T-helper 1 cell (primary cell): ENCODE measurements at places on chromosomes 16 and 17.

- DNase-seq = no peak
Measured at GRCh38 chr17:65634533-65634932, 73.1 kb upstream of the AXIN2 start.

DNA sequence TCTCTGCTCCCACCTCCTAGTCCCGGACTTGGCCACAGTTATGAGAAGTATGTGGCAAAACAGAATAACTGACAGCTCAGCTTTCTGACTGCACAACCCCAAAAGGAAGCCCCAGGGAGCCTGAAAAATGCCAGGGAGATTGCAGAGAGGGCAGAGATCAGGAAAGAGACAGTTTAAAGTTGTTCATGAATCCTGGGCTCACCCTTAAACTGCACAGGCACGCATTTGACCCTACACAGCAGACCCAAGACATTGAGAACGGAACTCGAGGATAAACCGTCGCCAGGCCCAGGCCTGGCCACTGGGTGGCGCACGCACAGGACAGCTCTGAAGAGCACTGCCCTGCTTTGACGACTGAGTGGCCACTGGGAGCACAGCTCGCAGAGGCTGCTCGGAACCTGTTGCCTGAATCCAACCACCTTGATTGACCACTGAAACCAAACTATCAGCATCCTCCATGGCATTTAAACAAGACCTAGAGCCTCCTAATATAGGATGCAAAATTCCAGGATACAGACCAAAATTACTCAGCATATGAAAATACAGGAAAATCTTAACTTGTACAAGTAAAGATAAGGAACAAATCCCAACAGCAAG, 114.0 kb downstream of the C16orf95 start:
- DNase-seq = peak; percentile 68

DNA sequence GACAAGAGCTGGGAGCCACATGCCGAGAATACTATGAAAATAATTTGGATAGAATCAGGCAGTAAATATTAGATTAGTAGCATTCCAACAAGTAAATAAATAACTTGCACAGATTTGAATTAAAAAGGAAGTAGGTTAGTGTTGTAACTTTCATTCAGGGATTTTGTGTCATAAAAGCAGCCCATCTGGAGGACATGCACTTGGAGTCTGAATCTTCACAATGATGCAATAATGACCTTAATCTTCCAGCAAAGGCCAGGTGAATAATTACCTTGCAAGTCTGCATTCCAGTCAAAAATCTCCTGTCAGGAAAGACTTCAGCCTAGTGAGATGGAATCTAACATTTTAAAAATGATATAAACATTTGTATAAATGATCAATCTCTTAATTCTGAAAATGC, 518.1 kb downstream of the KCNJ2 start:
- no peak for DNase-seq

DNA sequence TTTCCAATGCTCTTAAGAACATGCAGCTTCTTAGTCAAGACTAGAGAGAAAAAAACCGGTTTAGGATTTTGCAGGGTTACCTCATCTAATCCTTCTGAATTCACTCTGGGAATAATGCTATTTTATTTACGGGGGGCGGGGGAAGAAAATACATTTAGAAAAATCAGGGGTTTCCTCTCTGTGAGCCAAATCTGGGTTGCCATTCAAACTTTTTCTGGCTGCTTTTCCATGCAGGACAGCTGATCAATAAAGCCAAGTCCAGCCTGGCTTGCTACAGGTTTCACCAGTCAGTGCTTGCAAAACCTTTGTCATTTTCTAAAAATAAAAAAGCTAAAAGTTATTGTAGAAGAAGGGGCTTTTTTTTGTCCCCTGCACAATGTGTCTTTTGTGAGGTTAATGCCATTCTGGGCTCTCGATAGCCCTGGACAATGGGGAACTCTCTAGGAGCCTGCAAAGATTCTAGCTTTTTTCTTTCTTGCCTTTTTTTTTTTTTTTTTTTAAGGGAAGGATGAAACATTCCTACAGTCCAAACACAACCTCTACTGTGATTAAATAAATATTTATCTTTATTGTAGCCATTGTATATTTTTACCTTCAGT, 13.1 kb upstream of the ZFHX3 start:
- no peak for DNase-seq

GRCh38 chr16:84780544-84781376, 39.0 kb upstream of the CRISPLD2 start:
- no peak for DNase-seq

- no peak for DNase-seq
Measured at GRCh38 chr17:70067134-70067533, 7.9 kb upstream of the KCNJ16 start.

DNA sequence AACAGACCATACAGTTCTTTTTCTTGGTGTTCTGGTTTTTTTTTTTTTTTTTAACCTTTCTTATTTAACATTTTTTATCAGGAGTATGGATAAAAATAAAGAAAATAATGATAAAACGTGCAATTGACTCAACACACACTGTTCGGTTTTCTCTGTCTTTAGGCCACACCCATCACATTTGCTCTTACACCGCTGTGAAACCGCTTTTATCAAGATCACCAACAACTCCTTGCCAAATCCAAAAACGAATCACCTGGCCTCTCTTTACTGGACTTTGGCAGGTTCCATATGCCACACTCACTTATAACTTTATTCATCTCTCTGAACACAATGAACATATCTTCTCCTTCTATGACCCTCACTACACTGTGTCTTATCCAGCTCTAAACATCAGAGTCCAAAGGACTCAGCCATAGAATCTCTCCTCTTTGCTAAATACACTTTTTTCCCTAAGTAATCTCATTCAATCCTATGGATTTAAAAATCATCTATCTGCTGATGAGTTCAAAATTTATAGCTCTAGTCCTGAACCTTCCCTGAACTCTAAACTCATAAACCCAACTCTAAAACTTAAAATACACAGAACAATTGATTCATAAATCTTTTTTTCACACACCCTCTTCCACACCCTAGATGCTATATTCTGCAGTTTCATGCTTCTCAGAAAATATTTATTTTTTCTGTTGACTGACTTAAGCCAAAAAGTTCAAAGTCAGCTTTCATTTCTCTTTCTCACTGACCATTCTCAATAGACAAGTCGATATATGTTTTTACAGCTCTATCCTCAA, 800.6 kb upstream of the SOX9 start:
- no peak for DNase-seq

DNA sequence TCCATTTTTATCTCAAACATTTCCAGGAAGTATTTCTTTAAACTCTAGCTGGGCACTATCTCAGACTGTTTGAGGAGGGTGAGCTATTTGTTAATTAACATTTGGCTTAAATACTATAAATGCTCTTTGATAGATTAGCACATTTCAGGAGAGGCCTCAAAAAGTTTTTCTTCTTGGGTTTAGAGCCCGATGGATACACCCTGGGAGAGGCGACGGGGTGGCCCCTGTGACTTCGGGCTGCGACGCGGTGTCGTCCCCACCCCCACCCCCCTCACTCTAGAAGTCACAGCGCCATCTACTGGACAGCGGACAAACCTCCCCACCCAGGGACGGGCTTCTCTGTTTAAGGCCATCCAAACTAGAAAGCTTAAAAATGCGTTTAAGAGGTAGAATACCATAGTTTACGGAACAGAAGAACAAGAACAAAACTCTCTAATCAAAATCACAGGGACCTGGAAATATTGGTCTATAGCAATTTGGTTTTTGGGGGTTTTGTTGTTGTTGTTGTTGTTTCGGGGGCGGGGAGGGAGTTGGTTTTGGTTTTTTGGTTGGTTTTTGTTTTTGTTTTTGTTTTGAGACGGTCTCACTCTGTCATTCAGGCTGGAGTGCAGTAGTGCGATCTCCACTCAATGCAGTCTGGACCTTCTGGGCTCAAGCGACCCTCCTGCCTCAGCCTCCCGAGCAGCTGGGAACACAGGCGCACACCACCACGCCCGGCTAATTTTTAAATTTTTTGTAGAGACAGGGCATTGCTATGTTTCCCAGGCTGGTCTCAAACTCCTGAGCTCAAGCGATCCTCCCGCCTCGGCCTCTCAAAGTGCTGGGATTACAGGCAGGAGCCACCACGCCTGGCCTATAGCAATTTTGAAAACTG, 254.4 kb downstream of the C16orf95 start:
- peak; percentile 19 for DNase-seq

- no peak for DNase-seq
Measured at GRCh38 chr17:77498091-77498741, 357.4 kb downstream of the SEC14L1 start.

DNA sequence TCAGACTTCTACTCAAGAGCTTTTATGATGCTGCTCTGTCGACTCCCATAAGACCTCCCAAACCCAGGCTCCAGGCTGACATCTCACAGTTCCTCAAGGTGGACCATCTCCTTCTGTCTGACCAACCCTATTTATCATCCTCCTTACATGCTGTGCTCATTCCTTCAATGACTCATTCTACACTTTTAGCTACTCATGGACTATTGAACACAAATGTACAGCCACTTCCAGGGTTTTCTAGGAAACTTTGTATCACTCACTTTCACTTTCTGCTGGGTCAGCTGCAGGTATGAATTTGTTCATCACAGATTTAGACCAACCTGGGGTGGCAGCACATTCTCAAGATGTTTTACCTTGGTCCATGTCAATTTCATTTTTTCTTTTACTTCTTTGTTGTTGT, 162.4 kb upstream of the FAM20A start:
- no peak for DNase-seq

- no peak for DNase-seq
Measured at GRCh38 chr17:73410586-73411312, 98.9 kb upstream of the CDC42EP4 start.

GRCh38 chr16:31071861-31072260, 2.2 kb downstream of the ZNF668 start:
- no peak for DNase-seq

DNA sequence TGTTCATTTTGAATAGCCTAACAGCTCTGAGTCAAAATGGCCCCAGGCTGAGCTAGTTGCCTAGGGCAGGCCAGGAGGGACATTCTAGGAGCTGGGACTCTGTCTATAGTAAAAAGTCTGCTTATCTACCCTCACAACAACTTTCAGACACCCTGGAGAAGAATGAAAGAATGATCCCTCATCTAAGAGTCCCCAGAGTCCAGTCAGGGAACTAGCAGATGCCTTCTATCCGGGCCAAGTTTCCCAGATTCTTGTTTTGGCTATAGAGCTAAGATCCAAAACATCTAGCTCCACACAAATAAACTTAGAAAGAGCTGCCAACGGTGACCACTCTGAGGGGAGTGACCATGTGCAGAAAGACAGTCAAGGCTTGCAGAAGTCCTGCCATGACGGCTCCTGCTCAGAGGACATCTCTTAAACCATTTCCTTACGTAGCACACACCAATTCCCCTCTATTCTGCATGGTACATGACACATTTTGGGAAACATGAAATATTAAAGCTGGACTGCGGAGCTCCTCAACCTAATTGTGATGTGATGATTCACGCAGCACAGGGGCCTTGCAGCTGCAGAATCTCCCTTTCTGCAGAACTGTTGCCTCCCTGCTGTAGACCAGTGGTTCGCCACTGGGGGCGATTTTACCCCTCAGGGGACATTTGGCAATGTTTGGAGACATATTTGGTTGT, 24.2 kb downstream of the FAM20A start:
- no peak for DNase-seq

DNA sequence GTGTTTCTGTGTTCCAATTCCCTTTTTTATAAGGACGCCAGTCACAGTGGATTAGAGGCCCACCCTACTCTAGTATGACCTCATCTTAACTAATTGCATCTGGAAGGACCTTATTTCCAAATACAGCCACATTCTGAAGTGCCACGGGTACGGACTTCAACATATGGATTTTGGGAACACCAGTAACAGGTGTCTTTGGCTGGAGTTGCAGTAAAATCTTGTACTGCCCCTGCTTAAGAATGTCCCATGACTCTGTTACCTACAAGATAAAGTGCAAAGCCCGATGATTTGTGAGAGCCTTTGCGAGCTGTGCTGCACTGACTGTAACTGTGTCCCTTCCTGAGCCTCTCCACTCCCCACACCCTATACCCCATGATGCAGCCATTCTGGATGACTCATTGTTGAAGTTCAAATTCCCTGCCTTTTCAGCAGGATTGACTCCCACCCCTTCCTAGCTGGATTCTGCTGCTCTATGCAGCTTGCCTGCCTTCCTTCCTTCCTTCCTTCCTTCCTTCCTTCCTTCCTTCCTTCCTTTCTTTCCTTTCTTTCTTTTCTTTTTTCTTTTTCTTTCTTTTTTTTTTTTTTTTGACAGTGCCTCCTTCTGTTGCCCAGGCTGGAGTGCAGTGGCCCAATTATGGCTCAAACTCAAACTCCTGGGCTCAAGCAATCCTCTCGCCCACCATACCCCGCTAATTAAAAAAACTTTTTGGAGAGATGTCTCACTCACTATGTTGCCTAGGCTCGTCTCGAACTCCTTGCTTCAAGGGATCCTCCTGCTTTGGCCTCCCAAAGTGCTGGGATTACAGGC, 2.1 kb downstream of the HCRT start:
- DNase-seq = no peak

- DNase-seq = no peak
Measured at GRCh38 chr17:3744014-3744413, 20.3 kb downstream of the HASPIN start.

- no peak for DNase-seq
Measured at GRCh38 chr17:48545539-48545938, 630 bp upstream of the HOXB2 start.

DNA sequence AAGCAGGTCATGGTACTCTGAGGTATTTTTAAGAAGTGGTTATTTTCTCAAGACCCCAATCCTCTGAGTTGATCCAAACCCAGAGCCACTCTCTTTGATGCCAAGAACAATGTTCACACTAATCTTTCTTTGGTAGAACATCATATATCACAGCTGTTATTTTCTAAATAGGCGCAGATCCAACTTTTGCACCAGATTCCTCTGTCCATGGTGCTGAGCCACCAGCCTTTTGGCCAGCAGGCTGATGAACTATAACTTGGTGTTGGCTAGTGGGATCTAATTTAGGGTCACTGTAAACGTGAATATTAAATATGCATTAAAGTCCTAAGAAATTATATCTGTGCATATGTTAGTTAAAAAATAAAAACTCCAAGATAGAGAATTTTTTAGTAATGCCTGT, 7.0 kb upstream of the ZKSCAN2 start:
- no peak for DNase-seq

- DNase-seq = peak; percentile 8
Measured at GRCh38 chr16:50457423-50457822, 88.6 kb upstream of the BRD7 start.

DNA sequence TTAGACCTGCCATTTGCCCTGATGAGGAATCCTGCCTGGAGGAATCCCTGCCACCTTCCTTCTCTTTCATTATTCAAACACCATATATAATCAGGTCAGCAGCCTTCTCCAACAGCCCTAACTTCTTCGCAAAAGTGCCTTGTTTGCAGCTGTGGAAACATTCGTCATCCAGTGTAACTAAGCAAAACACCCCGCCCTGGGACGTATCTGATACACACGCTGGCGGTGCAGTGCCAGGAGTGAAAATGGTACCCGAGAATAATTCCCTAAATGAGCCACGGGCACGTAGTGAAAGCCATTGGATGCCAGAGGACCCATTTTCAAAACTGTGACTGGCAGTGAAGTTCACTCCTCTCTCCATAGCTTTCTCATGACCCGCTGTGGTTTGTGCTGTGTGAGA, 73.7 kb downstream of the IRX3 start:
- no peak for DNase-seq

GRCh38 chr16:85574672-85575475, 38.2 kb upstream of the GSE1 start:
- no peak for DNase-seq

GRCh38 chr16:68539711-68540239, 684 bp downstream of the ZFP90 start:
- DNase-seq = no peak
